ENCODE measurements at places on chromosomes 4 and X. TPM values are rescaled to one million over a fixed set of nuclear protein-coding genes. Genes with fewer than 3 reads are reported as not detected.

DNA sequence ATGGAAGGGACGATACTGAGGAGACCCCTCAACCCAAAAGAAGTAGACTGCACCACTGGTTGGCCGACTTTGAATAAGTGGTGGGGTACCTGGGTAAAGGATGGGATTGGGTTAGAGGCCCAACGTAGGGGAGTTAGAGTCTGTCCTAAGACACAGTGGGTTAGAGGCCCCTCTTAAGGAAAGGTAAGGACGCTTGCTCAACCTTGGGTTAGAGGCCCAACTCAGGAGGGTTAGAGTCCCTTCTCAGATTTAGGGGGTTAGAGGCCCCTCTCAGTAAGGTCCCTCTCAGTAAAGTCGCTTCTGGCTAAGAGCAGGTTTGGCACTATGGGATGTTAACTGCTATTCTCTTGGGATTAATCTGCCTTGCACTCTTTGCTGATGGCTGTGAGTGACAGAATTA lies 81.3 kb downstream of the ACOX3 start:
- H3K27me3 ChIP-seq = no peaks in the 10 kb centered on the region
- peaks cover 3% of the 10 kb centered on the region for H3K36me3 ChIP-seq
- H3K4me1 ChIP-seq = no peaks in the 10 kb centered on the region
- no peak for DNase-seq

GRCh38 chrX:112738347-112739033 lies 58.8 kb upstream of the LHFPL1 start:
- peaks cover 7% of the 10 kb centered on the region for H3K4me1 ChIP-seq
- no peak overlapping the region for H3K27ac ChIP-seq
- no peaks in the 10 kb centered on the region for H3K27me3 ChIP-seq
- no peak for DNase-seq

DNA sequence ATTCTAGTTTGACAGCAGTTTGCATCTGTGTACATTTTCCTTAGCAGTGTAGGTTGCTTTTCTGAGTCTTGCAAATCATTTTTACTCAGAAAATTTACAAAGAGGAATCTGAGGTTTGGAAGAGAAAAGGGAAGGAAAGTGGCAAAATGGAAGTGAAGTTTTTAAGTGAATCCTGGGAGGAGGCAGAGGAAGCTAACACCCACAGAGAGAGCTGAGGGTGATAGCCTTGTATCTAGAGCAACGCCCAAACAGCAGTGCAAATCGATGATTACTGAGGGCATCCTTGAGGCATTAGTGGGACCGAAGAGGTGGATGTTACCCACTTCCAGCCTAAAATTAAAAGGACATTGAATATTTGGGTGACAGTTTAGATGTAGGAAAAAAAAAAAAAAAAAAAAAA lies 31.8 kb downstream of the KLF3 start:
- no peak overlapping the region for H3K4me3 ChIP-seq
- peak overlapping the region; percentile 50 for H3K27ac ChIP-seq
- no peak for DNase-seq
- no peaks in the 10 kb centered on the region for H3K27me3 ChIP-seq

DNA sequence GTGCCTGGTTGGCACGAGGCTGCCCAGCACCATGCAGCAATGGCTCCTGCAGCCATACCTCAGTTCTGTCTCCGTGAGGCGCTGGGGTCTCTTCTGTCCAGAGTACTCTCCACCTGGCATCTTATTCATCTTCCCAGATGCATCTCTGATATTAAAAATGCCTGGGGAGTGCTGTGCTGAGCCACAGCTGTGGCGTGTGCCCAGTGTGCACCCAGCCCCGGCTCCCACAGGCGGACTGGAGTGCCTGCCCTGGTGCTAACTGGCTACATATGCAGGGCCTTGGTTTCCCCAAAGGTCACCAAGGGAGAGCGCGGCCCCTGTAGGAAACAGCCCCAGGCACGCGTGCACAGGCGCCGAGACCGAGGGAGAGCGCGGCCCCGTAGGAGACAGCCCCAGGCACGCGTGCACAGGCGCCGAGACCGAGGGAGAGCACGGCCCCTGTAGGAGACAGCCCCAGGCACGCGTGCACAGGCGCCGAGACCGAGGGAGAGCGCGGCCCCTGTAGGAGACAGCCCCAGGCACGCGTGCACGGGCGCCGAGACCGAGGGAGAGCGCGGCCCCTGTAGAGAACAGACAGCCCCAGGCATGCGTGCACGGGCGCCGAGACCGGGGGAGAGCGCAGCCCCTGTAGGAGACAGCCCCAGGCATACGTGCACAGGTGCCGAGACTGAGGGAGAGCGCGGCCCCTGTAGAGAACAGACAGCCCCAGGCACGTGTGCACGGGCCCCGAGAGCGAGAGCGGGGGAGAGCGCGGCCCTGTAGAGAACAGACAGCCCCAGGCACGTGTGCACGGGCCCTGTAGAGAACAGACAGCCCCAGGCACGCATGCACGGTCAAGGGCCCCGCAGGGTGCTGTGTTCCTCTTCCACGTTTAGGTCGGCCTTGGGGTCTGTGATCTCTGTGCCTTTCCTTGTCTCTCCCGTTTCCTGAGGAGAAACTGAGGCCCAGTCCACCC lies 14.5 kb downstream of the TMEM175 start:
- DNase-seq = no peak
- peaks cover 13% of the 10 kb centered on the region for H3K4me1 ChIP-seq
- no peaks in the 10 kb centered on the region for H3K27me3 ChIP-seq
- H3K4me3 ChIP-seq = no peak overlapping the region

GRCh38 chr4:7855731-7856130 lies 83.9 kb downstream of the AFAP1 start:
- no peaks in the 10 kb centered on the region for H3K36me3 ChIP-seq
- peak overlapping the region; percentile 97 for H3K27ac ChIP-seq
- peaks cover 34% of the 10 kb centered on the region for H3K4me1 ChIP-seq
- no peak for DNase-seq
- peak overlapping the region; percentile 14 for H3K4me3 ChIP-seq
- H3K27me3 ChIP-seq = no peaks in the 10 kb centered on the region

GRCh38 chr4:42906891-42907759 lies 14.6 kb downstream of the GRXCR1 start:
- no peaks in the 10 kb centered on the region for H3K4me1 ChIP-seq
- no peak for DNase-seq
- no peaks in the 10 kb centered on the region for H3K36me3 ChIP-seq
- peaks cover 39% of the 10 kb centered on the region for H3K27me3 ChIP-seq
- no peak overlapping the region for H3K4me3 ChIP-seq

The DDX3X gene
- polyA plus RNA-seq = 181 TPM

DNA sequence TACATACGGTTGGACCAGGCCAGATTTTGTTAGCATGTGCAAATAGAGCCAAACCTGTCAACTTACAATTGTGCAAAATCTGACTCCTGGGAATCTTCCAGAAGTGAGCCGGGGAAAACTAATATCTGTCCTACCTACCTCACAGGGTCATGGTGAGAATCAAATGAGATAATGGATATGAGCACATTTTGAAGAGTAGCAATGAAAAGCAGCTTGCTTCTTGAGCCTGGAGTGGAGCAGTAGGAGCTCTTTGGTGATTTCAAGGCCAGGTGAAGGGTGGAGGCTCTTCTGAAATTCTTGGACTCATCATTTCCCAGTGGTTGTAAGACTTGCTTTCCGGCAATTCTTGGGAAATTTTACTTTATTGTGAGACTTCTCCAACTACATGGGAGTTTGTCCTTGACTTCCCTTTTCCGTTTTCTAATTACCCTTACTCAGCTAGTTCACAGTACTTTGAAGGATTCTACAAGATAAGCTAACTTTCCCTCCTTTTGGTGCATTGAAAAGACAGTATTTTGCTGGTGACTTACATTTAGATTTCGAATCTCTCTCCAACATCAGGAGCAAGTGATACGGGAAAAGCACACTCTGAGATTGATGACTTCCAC lies 12.2 kb downstream of the PLAC1 start:
- H3K4me3 ChIP-seq = no peak overlapping the region
- H3K36me3 ChIP-seq = no peaks in the 10 kb centered on the region
- DNase-seq = no peak
- no peak overlapping the region for H3K27ac ChIP-seq

- no peak for DNase-seq
- no peak overlapping the region for H3K27ac ChIP-seq
- peaks cover 2% of the 10 kb centered on the region for H3K27me3 ChIP-seq
- H3K36me3 ChIP-seq = no peaks in the 10 kb centered on the region
- H3K4me1 ChIP-seq = peaks cover 5% of the 10 kb centered on the region
Measured at GRCh38 chr4:184293552-184293951, 75.9 kb upstream of the ENPP6 start.

DNA sequence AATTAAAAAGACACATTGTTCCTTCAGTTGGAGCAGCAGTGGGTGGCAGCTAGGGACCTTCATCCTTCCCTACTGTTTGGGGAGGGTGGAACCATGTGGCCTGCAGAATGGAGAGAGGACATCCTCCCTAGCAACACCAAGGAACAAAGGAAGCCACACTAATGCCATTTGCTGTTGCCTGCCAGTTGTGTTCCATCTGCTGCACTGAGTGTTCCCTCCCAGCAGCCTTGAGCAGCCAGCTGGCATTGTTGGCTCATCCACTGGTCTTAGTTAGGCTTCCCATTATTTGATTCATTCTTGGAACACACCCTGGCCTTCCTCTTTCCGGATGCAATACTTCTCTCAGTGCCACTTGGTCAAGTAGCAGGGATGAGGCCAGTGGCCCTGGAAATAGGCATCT lies 25.0 kb upstream of the HMGB3 start:
- no peak overlapping the region for H3K4me3 ChIP-seq
- H3K27me3 ChIP-seq = peaks cover 14% of the 10 kb centered on the region
- no peaks in the 10 kb centered on the region for H3K36me3 ChIP-seq
- no peak overlapping the region for H3K27ac ChIP-seq
- DNase-seq = no peak

The CAPN6 gene
- not detected for polyA plus RNA-seq

The TRPC5OS gene
- polyA plus RNA-seq = not detected

The JAKMIP1 gene
- polyA plus RNA-seq = 0.15 TPM

GRCh38 chr4:119682099-119682498 lies 53.5 kb upstream of the PDE5A start:
- no peak overlapping the region for H3K4me3 ChIP-seq
- no peak for DNase-seq
- no peaks in the 10 kb centered on the region for H3K36me3 ChIP-seq
- H3K27me3 ChIP-seq = peaks cover 19% of the 10 kb centered on the region
- H3K4me1 ChIP-seq = no peaks in the 10 kb centered on the region

- no peak for DNase-seq
- no peaks in the 10 kb centered on the region for H3K36me3 ChIP-seq
- no peak overlapping the region for H3K4me3 ChIP-seq
- H3K27me3 ChIP-seq = no peaks in the 10 kb centered on the region
Measured at GRCh38 chrX:78746496-78746895, 1.0 kb upstream of the LPAR4 start.

DNA sequence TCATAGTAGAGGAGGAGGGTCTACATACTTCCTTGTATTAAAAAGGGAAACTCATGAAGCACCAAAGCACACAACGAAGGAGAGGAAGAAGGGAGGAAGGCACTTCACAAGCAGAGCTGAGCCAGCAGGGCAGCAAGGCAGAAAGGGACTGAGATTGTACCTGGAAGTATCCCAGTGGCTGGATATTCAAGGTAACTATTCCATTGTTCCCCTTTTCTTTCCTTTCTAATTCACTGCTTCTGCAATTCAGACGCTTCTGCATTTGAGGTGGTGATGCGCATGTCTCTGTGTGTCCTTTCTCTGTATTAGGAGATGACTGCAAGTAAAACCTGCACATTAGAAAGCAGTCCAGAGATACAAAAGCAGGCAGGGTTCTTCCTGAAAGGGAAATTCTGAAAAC lies 54.9 kb downstream of the UBQLN2 start:
- H3K36me3 ChIP-seq = peaks cover 11% of the 10 kb centered on the region
- DNase-seq = no peak
- peaks cover 6% of the 10 kb centered on the region for H3K4me1 ChIP-seq
- H3K27me3 ChIP-seq = no peaks in the 10 kb centered on the region

GRCh38 chr4:1717129-1718094 lies 3.7 kb downstream of the TMEM129 start:
- no peaks in the 10 kb centered on the region for H3K36me3 ChIP-seq
- H3K27ac ChIP-seq = no peak overlapping the region
- no peak overlapping the region for H3K4me3 ChIP-seq
- no peaks in the 10 kb centered on the region for H3K27me3 ChIP-seq
- H3K4me1 ChIP-seq = peaks cover 63% of the 10 kb centered on the region

GRCh38 chrX:4841216-4841745 lies 1127.8 kb upstream of the PRKX start:
- no peak overlapping the region for H3K4me3 ChIP-seq
- no peak overlapping the region for H3K27ac ChIP-seq
- H3K4me1 ChIP-seq = no peaks in the 10 kb centered on the region
- no peak for DNase-seq

The RTL5 gene
- not detected for polyA plus RNA-seq

- peaks cover 10% of the 10 kb centered on the region for H3K36me3 ChIP-seq
- H3K27me3 ChIP-seq = no peaks in the 10 kb centered on the region
- no peak overlapping the region for H3K4me3 ChIP-seq
- H3K4me1 ChIP-seq = peaks cover 5% of the 10 kb centered on the region
Measured at GRCh38 chr4:139893801-139894200, 228.2 kb downstream of the MGST2 start.

GRCh38 chr4:23857367-23857959 lies 32.4 kb downstream of the PPARGC1A start:
- H3K27me3 ChIP-seq = no peaks in the 10 kb centered on the region
- H3K4me3 ChIP-seq = no peak overlapping the region
- no peak for DNase-seq
- H3K4me1 ChIP-seq = no peaks in the 10 kb centered on the region

DNA sequence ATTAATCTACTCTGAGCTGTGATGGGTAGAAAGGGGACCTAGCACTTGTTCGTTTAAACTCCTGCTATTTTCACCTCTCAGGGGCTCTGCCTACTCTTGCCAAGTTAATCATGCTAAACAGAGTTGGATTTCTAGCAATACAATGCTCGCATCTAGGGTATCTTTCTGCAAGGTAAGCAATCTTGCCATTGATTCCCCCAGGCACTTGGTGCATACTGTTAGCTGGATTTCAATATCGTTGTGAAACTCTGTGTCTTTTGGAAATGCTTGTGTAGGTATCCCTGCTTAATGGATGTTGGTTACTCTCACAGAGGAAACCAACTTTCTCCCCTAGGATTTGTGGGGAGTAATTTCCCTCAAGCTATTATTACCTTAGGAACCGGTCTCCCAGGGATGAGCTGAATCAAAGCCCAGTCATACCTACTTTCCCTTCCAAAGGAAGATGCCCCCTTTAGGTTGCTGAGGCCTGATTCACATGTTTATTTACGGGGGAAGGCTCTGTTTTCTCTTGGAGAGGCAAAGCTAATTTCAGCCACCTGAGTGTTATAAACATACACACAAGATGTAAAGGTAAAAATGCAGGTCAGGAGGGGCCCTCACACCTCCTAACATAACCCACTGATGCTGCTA lies 366.8 kb downstream of the FBXW7 start:
- no peaks in the 10 kb centered on the region for H3K4me1 ChIP-seq
- H3K27me3 ChIP-seq = no peaks in the 10 kb centered on the region
- no peak for DNase-seq
- no peak overlapping the region for H3K4me3 ChIP-seq
- no peak overlapping the region for H3K27ac ChIP-seq
- H3K36me3 ChIP-seq = peaks cover 1% of the 10 kb centered on the region

The SPANXA2 gene
- polyA plus RNA-seq = not detected

DNA sequence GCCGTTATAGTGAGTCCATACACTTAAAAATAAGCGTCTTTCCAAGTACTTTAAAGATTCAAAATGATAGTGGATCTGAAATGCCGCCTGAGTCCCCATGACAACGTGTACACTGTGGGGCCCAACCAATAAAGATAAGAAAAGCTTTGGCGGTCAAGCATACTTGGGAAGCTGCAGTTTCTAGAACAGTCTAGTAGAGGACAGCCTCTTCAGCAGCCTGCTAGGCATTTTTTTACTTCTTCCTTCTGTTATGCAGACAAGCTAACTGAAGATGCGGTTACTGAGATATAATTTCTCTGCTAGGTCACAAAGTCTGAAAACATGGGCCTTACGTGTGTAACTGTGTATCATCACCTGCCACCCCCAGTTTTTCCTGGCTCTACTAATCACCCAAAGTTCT lies 402 bp upstream of the UPRT start:
- no peaks in the 10 kb centered on the region for H3K36me3 ChIP-seq
- no peaks in the 10 kb centered on the region for H3K27me3 ChIP-seq
- peak overlapping the region; percentile 97 for H3K27ac ChIP-seq
- H3K4me1 ChIP-seq = peaks cover 53% of the 10 kb centered on the region

Measured in naive thymus-derived CD8-positive, alpha-beta T cell (primary cell).